Diencephalon (tissue), 1 donor: ENCODE measurements at places on chromosomes 2 and 18. TPM values are rescaled to one million over a fixed set of nuclear protein-coding genes. Genes with fewer than 3 reads are reported as not detected.

IGFBP2 gene
- total RNA-seq: 98.7 TPM

QPCT gene
- 41.8 TPM for total RNA-seq

PRKAG3 gene
- total RNA-seq: not detected

UCN gene
- total RNA-seq: 0.92 TPM

DQX1 gene
- not detected for total RNA-seq
